ENCODE measurements at places on chromosomes 7 and 10.

- no peak for DNase-seq
Measured at GRCh38 chr7:127794136-127794535, 142.1 kb downstream of the SND1 start.

DNA sequence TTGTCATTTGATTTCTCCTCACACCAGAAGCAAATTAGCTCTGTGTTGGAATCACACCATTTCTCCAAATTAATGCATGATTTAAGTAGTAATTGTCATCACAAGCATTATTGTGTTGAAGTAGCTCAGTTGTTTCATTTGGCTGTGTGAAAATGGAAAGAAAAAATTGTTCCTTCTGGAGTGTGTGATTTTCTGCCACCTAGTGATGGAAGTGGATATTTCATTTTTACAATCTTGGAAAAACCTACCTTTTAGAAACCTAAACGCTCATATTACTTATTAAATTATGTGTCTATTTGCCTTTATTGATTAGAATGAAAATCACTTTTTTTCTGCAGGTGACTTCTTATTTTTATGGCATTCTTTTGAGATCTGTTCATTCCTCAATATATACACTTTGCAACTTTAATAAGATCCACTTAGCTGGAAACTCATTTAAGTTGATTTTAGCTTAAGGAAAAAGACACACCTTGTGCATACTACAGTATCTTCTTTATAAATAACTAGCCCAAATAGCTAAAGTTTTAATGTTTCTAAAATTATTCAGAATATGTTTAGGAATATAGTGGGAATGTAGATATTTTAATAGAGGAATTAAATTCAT, 50.0 kb downstream of the SRI start:
- no peak for DNase-seq

- no peak for DNase-seq
Measured at GRCh38 chr7:47427051-47427643, 154.8 kb downstream of the TNS3 start.

DNA sequence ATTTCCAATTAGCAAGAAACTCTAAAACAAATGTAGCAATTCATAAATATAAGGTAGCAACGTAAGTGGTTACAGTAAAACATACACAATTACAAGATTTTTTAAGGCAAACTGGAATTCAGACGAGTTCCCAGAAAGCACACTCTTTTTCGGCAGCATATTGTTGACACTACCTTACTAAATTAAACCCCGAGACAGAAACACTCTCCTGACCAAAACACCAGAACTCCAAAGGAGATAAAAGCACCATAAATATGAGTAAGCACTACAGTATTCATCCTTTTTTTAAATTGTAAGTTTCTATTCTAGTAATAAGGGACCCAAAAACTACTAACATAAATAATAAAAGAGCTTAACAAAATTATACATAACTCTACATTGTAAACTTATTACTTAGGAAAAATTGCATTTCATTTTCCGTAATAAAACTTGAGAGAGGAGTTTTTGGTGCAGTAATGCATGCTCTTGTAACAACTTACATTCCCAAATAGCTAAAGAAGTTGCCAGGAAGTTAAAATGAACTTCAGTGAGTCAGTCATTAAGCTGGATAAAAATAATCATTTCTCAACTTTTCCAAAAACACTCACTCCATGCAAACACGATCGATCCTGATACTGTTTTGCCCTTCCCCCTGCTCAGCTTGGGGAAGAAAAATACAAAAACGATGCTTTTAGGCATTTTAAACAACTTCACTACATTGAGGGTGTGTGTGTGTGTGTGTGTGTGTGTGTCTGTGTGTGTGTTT, 2.0 kb downstream of the PIP4K2A start:
- DNase-seq = no peak

GRCh38 chr7:121832347-121832746, 40.6 kb upstream of the PTPRZ1 start:
- no peak for DNase-seq

DNA sequence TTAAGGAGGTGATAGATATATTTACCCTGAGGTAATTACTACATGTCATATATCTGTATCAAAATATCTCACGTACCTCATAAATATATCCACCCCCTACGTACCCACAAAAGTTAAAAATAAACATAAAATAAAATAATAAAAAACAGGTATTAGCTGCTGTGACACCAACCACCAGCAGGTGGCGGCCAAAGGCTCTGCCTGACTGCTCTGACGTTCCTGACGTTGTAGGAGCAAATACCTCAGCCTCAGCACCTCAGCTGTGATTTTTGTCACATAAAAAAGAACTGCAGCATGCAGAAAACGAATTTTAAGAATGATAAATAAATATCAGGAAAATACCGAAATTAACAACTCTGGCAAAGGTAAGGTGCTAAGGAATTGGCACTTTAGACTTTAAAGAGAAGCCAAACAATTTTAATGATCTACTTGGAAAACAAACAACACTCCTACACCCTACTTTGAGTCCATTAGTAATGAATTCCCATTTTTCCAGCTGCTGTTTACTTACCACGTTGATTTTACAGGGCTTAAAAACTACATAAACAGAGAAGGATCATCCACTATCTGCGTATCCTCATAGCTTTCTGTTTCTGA, 125.4 kb upstream of the TARP start:
- DNase-seq = peak; percentile 19

GRCh38 chr10:26792758-26793495, 67.8 kb downstream of the ABI1 start:
- no peak for DNase-seq

DNA sequence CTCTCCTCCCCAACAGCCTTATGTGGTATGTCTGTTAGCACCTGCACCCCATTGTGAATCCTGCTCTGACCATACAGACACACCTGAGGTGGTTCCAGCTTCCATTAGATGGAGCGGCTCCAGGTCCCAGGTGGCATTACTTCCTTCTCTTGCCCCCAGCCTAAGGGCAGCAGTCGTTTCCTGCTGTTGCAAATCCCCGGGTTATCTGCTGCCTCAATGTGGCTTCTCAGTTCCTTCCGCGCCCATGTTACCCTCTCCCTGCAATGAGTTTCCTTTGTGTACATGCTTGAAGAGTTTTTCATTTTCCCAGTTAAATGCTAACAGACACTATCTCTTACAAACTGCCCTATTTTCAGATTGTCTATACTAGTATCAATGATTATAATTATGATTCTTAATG, 62.8 kb upstream of the PRKCQ start:
- DNase-seq = no peak

- DNase-seq = no peak
Measured at GRCh38 chr7:37853468-37853867, 5.1 kb downstream of the NME8 start.

DNA sequence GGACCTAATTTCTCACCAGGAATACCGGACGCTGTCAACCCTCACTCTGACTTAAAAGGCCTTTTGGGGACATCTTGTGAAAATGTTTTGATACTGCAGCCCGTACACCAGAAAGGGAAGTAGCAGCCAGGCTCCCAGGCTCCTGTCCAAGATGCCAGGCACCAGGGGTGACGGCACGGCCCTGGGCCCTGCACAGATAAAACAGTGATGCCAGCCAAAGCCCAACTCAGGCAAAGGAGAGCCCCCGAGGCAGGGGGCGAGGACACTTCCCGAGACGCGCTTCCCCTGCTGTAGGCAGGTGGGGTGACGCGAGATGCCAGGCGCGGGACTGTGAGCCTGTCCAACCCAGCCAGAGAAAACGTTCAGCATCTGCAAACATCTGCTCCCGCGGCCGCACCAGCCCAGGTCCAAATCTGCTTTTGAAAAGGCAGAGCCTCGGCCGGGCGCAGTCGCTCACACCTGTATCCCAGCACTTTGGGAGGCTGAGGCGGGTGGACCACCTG, 15.7 kb downstream of the ZFAND2A start:
- DNase-seq = no peak

DNA sequence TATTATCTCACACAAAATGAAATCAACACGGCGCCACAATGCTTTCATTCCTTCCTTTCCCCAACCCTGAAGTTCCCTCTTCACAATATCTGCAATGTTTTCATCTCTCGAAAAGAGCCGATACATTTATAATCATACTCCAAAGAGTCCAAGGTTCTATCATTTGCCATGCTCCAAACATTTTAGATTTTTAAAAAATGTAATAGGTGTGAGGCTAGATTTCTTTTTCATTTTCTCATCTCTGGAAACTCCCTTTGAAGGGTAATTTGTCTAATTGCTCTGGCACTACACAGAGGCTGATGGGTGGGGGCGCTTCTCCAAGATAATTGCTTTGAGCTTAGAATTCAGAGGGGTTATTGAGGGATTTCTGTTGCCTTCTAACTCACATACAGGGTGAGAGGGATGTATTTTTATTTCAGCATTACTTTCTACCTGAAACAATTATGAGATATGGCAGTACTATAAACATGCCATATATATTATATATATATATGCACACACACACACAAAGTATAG, 4.9 kb downstream of the DLX5 start:
- DNase-seq = no peak

- no peak for DNase-seq
Measured at GRCh38 chr10:7906128-7906527, 87.8 kb downstream of the TAF3 start.

- no peak for DNase-seq
Measured at GRCh38 chr10:103816431-103816830, 38.9 kb downstream of the SH3PXD2A start.

DNA sequence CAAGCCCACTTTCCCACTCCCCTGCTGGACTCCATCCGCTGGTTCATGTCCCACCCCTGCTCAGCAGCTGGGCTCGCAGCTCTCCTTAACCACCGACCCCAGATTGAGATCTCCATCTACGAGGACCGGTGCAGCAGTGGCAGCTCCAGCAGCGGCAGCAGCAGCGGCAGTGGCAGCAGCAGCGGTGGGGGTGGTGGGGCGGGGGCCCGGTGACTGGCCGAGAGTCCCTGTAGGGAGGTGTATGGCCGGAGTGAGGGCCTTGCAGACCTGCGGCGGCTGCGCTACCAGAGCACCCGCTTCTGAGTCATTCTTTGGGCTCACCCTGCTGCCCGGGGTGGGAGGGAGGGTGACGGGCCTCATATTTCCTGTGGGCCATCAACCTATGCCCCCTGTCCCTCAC, 15.8 kb downstream of the GOLGA7B start:
- no peak for DNase-seq

DNA sequence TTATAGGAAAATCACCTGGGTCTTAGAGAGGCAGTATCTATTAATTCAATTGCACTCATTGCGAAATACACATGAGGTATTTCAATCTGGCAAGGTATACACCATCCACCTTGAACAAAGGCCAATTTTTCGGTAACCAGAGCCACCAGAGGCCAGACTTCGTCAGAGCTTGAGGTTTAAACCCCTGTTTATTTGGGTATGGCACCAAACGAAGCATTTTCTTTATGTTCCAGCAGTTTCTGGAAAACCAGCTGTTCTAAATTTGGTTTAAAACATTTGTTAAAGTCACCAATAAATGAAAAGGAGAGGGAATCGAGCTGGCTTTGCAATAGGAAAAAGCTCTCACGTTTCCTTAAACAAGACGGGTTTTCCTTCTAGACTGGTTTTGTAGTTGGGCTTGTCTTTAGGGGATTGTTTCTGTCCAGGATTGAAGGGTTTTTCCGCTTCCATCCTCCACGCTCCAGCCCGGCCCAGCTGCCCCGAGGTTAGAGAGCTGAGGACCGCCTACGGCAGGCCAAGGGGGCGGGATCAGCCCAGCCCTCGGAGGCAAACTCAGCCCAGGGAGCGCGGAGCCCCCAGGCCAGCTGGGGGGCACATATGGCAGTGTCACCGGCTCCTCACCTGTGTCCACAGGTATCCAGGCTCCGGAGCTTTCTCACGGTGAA, 539.4 kb upstream of the MGMT start:
- no peak for DNase-seq

DNA sequence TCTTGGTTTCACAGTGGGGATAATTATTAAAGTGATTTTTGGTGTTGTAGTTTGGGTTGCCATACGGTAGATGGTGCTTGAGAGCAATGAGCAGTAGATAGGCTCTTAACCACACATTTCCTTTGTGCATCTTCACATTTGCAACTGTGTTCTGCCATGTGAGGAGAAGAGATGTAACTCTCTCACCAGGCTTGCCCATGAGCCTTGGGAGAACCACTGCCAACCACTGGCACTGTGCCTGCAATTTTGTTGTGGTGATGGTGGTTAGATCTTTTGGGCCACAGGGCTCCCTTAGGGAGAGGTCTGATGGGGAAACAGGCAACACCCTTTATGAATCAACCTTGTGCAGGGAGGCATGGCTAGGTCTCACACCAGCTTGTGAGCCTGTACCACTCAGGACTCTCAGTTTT, 204.3 kb downstream of the CCDC7 start:
- DNase-seq = no peak

- DNase-seq = no peak
Measured at GRCh38 chr7:37481722-37482288, 33.1 kb upstream of the ELMO1 start.

DNA sequence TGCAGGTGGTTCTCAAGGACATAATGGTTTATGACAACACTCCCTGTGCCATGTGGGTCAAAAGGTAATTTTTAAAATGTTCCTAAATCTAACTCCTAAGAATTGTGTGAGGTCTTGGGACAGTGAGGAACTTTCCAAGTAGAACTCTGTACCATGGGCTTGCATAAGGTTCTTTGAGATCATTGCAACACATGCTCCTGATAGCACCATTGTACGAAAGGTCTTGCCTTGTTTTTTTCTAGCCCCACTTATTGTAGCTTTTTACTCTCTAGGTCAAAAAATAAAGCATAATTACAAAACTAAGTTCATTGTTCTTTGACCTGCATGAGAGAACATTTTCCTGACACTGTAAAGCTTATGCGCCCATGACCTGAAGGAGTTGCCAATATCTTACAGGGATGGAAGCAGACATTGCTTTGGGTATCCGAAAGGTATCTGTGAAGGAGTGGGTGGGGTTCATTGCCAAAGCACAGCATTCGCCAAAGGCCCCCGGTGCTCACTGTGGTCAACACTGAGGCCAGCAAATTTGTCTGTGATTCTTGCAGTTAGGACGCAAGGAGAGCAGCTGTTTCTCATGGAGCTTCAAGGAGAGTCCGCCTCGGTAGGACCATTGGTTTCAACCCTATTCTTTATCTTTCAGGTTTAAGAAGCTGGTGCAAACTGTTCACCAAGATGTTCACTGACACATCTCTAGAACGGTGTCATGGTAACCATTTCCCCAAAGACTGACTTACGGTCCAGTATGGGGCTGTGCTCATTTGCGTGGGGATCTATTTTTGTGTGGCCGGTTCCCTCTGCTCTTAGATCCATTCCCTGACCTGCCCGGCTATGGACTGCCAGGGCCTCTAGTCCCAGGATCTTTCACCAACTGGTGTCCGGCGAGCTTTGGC, 7.6 kb upstream of the PRKAG2 start:
- no peak for DNase-seq

GRCh38 chr10:43415544-43415943, 6.6 kb upstream of the HNRNPF start:
- DNase-seq = no peak
